Activated T-cell treated with anti-CD3 and anti-CD28 coated beads, Interleukin-2, amount 50 U/mL, for 48 hours (primary cell): ENCODE measurements at places on chromosomes 16 and 17.

DNA sequence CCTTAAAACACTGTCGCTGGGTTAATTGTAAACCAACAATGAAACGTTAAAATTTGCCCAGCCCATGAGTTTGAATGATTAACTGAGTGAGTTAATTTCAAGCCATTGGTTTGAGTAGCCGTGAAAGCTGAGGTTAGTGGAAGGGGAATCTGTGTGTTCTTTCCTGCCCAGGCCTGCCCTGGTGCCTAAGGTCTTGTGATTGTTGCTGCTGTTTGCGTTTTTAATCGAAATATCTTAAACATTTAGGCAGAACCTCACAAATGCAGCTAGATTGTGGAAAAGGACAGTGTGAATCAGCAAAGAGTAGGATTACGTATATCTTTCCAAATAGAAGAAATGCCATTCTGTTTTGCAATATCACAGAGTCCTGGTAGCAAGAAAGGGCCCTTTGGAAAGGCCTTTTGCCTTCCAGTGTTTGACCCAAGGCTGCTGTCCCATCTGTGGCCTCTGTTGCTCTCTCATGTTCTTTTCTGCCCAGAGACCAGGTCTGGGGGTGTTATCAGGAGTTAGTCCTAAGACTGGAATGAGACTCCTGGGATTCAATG is 113.8 kb downstream of the MSI2 start:
- no peak for DNase-seq

DNA sequence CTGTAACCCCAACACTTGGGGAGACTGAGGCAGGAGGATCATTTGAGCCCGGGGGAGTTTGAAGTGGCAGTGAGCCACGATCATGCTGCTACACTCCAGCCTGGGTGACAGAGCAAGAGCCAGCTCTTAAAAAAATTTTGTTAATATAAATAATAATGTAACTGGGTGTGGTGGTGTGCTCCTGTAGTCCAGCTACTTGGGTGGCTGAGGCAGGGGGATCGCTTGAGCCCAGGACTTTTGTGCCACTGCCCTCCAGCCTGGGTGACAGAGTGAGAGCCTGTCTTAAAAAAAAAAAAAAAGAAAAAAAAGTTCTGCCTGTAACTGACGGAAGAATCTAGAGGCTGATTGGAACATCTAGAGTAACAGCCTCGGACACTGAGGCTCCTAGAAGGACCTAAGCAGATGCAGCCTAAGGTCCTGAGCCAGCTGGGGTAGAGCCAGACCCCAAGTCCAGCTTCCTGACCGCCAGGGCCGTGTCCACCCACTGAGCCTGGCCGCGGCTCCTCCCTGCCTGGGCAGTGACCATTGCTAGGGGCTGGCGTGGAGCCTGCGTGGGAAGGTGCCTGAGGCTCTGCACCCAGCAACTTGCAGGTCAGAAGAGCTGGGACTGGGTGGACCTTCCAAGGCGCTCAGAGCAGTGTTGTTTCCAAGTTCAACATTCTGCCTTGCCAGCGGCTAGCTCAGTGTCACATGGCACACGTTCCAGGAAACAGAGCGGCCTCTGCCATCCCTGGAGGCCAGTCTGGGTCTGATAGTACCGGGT is 209.4 kb upstream of the CIBAR2 start:
- no peak for DNase-seq

DNA sequence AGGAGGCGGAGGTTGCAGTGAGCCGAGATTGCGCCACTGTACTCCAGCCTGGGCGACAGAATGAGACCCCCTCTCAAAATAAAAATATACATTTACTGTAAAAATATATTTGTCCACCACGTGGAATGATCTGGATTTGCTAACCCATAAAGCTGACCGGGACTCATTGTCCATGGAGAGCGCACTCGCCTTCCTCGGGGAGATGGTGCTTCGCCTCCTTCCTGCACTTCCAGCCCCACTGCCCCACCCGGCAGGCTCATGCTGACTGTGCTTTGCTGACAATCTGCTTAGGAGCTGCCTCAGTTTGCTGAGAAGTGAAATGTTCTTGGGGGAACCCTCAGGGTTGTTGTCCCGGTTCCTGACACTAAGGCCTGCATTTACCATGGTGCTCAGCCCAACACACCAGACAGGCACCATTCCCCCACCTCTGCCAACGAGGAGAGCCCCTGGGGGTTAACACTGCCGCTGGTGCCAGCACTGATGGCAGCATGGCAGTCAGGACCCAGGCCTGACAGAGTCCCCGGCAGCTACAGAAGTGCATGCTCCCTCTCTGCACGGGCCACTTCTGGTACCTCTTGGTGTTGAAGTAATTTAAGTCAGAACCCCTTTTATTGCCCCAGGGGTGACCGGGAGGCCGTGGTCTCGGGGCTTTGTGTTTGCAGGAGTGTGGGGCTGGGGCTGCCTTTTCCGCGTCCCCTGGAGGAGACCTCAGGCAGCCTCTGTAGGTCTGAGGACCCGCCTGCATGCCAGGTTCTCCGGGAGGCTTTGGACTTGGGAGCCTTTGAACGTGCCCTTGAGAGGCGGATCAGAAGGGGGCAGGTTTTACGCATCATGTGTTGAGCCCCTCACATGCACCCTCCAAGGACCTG is 2.5 kb downstream of the NUBP2 start:
- DNase-seq, result no peak

DNA sequence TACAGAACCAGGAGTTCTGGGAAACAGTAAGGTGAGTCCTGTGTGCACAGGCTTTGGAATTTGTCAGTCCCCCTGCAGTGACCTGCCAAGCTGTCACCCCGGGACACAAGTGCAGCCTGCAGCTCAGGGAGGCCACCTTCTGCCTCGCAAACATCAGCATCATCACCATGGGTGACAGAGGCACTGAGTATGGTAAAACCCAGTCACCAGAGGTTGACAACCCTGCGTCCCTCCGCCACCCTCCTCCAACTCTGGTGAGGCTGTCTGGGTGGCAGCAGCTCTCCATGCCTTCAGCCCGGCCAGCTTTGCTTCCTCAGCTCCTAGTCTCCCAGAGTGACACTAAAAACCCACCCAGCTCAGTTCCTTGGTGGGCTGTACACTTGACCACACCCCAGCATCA is 221.0 kb downstream of the CPPED1 start:
- no peak for DNase-seq

DNA sequence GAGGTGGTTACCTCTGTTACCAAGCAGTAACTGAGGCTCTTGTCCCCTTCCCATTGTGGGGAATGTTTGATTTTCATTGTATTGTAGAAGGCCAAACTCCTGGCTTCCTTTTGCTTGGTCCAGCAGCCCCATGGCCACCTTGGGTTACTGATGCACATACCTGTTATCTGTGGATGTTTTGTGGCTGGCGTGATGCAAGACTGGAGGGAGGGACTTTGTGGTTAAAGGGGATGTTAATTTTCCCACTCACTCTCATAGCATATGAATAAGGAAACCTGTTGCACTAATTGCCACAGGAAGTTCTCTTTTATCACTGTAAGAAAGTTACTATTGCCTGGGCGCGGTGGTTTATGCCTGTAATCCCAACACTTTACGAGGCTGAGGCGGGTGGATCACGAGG is 168.6 kb upstream of the HS3ST4 start:
- no peak for DNase-seq

GRCh38 chr17:14886200-14886739 is 378.9 kb downstream of the PMP22 start:
- DNase-seq, result no peak

DNA sequence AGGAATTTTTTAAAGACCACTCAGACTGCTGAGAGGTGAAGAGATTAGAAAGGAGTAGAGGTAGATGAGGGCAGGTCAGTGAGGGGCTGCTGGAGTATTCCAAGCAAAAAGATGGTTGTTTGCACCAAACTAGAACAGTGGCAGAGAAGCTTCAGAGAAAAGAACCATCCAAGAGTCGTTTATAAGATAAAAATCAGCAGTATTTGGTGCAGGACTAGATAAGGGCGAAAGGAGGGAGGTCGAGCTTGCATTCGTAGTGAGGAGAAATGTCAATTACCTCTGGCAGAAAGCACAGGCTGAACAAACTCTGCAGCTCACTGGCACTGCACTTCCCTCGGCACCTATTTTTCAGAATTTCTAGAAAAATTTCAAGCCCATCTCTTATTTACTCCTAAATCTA is 9.6 kb downstream of the TEX2 start:
- DNase-seq, result no peak

- no peak for DNase-seq
Observed at GRCh38 chr16:89300311-89300975, 82.9 kb downstream of the ZNF778 start.

GRCh38 chr16:28237754-28238357 is 26.1 kb upstream of the XPO6 start:
- DNase-seq, result no peak

GRCh38 chr17:35313875-35314409 is 59.5 kb downstream of the SLFN11 start:
- DNase-seq, result peak; percentile 31

DNA sequence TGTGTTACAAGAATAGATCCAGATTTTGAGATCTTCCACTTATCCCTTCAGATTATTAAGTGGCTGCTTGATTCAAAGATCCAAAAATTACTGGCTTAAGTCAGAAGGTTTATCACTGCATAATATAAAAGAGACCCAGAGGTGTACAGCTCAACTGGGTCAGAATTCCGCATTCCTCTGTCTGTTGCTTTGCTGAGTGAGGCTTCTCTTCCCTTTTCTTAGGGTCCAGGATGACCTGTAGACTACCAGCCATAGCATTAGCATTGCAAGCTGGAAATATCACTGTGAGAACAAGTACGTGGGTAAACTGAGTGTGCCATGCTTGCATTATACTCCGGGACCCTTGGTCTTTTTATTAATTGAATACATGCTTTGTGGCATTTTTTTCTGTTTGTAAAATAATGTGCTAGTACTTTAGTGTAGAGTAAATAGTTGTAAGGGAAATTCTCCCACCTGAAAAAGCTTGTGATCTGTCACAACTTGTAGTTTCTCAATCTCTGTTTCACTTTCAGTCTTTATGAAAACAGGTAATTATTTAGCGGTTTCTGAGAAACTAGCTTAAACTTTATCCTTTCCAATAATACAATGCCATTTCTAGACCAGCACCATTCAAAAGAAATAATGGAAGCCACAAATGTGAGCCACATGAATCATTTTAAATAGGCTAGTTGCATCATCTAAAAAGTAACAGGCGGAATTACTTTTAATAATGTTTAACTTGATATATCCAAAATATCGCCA is 61.6 kb downstream of the TNRC6C start:
- DNase-seq, result no peak

GRCh38 chr16:7990626-7991260 is 599.6 kb downstream of the TMEM114 start:
- no peak for DNase-seq

GRCh38 chr16:50297301-50298074 is 31.1 kb downstream of the ADCY7 start:
- DNase-seq, result no peak

GRCh38 chr16:64695684-64696083 is 426.2 kb downstream of the CDH11 start:
- DNase-seq, result no peak

DNA sequence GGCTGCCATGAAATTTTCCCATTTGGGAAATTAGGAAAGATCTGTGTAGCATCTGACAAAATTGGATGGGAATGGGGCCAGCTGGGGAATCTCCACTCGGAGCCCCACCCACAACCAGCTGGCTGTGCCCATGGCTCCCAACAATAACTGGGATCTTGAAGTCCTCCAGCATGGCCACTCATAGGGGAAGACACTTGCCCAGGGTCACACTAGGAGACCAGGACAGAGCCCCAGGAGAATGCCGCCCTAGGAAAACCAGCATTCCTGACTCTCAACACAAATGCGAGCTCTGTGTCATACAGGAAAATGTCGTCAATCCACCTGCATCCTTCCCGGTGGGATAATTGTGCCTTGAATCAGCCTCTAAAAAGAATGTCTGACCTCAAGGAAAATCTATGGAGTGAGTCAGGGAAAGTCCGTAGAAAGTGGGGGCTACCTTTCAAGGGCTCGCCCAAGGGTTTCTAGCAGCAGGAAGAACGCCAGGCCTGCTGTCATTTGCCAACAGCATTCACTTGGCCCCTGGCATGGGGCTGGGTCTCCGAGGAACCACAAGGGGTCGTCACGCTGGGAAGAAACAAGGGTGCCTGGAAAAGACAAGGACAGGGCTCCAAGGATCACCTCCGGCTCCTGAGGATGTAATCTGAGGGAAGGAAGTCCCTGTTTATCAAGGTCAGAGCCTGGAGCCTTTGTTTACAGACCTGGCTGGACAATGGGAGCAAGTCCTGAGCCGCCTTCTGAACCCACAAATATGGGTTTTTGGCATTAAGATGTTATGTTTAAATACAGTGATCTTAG is 15.9 kb downstream of the CDH5 start:
- no peak for DNase-seq

DNA sequence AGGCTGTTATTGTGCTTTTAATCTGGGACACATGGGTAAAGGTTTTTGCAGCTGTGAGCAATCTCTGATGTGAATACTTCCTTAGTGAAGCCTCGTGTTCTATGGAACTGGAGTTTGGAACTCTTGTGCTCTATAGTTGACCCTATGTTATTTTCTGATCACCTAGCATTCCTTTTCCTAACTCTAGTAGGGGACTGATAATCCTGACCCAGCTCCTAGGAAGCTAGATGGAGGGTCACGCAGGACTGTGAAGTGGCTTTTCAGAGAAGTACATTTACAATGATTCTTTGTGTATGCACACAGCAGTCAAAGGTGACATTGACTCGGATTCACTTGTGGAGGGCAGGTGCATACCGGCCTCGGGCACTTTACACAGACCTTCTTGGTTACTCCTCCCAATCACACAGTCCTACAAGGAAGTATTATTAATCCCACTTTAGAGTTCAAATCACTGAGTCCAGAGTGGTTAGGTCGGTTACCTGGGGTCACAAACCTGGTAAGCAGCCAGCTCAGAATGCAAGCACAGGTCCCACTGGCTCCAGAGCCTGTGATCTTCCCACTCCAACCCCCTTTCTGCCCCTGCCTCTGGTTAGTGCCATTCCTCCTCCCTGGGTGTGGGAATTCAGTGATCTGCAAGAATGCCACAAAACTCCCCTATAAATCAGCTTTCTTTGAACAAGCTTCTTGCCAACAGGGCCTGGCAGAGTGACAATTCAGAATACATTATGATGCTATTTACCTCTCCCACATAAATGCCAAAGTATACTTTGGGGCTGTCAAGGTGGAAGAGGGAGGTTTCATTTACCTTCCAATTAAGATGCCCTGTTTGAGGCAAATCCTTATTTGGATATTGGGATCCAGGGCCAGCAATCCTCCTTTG is 7.1 kb downstream of the CHD9NB start:
- no peak for DNase-seq

GRCh38 chr16:28981517-28981916 is 3.3 kb upstream of the LAT start:
- DNase-seq, result peak; percentile 85
